ENCODE measurements at places on chromosomes 7 and 10.

- no peak for DNase-seq
Observed at GRCh38 chr7:91127325-91127724, 136.9 kb upstream of the FZD1 start.

DNA sequence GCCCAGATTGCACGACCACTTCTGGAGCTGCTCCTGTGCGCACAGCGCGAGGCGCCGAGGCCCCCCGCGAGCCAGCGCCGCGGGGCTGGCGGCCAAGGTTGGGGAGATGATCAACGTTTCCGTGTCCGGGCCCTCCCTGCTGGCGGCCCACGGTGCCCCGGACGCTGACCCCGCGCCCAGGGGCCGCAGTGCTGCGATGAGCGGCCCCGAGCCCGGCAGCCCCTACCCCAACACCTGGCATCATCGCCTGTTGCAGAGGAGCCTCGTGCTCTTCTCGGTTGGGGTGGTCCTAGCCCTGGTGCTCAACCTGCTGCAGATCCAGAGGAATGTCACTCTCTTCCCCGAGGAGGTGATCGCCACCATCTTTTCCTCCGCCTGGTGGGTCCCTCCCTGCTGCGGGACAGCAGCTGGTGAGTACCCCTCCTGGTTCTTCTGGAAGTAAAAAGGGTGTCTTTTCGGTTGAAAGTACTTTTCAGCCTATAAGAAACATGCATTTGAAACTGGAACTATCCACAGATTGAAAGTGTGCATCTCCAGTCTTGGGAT lies 683 bp downstream of the INSIG1 start:
- DNase-seq: no peak

DNA sequence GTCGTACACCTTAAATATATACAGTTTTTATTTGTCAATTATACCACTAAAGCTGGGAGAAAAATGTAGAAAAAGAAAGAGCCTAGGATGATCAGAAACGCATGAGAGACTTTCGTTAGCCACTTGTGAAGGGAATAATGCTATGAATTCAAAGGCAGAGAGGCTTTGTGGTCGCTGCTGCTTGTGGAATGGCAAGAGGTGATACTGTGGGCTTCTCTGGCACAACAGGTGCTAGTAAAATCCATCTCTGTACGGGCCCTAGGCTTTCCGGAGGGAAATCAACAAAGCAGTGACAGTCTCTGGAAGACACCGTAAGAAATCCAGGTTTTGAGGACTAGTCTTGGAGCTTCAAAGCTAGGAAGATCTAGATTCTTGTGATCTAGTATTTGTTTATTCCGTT lies 52.6 kb downstream of the LRRC72 start:
- no peak for DNase-seq

DNA sequence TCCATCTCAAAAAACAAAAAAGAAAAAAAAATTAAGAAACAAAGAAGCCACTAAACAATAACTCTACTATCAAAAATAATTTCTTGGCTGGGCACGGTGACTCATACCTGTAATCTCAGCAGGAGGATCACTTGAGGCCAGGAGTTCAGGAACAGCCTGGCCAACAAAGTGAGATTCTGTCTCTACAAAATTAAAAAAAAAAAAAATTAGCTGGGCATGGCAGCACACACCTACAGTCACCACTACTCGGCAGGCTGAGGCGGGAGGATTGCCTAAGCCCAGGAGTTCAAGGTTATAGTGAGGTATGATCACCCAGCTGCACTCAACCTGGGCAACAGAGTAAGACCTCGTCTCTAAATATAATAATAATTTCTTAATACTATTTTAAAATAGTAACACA lies 69.0 kb downstream of the PARD3 start:
- no peak for DNase-seq

DNA sequence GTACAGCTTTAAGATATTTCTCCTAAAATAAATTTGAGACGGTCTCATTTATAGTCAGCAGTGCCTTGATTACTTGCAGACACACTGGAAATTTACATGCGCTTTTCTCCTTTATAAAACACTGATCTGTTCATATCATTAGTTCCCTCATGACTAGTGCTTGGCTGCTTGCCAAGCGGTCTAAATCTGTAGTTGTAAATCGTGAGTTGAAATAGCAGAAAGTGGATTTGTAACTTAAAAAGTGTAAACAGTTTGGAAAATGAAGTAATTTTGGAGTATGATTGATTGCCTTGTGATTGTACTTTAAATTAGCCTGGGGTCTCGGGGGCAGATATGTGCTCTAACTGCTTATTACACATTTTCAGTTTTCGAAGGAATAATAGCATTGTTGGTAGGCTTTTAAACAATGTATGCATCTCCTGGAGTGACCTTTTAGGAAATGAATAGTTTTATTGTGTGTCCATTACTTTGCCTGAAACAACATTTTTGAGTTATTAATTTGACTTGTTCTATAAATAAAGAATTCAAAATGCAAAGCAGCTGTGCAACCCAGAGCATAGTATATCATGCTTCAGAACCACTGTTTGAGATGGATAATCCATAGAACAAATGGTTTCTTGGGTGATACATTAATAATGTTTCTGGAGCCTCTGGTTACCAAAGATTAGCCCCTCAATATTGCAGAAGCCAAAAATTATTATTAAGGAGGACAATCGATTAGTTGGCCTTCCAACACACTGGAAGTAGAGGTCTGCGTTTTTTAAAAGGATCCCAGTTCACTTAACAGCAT lies 73.3 kb downstream of the ARID5B start:
- DNase-seq: peak; percentile 76

DNA sequence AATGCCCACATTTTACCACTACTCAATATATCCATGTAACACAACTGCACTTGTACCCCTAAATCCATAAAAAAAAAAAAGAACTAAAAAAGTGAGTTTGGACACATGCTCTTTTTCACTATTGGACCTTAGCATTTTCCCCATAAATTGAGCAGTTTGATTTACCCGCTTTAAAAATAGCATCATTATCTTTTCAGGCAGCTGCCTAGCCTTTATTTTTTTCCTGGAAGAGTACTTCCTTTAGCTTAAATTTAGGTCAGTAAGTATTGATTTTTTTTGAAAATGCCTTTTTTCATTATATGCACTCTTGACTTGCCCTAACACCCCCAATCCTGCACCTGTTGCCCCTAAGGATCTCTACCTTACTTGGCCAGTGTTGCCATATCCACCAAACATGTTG lies 5.3 kb upstream of the NT5C3A start:
- DNase-seq: no peak

DNA sequence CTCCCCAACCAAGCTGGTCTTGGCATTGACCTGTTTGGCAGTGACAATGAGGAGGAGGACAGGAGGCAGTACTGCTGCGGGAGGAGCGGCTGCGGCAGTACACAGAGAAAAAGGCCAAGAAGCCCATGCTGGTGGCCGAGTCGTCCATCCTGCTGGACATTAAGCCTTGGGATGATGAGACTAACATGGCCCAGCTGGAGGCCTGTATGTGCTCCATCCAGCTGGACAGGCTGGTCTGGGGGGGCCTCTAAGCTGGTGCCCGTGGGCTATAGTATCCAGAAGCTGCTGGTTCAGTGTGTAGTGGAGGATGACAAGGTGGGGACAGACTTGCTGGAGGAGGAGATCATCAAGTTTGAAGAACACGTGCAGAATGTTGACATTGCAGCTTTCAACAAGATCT lies 39.1 kb upstream of the ZNF273 start:
- DNase-seq: no peak

DNA sequence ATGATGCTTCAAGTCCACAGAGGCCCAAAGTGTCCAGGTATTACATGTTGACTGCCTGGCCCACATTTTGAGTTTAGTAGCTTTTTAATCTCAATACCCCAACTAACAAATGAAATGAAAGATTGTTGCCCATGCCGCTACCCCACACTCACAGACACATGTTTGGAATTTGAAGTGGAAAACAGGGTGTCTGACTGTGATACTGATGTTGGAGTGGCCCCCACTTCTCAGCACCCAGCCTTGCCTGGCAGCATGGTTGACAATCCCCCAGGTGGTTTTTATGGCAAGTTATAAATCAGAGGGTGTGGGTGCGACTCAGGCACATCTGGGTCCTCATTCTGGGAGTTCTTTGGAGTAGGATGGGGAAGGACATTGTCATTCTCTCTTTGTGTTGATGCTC lies 314.7 kb upstream of the ZNF32 start:
- no peak for DNase-seq

DNA sequence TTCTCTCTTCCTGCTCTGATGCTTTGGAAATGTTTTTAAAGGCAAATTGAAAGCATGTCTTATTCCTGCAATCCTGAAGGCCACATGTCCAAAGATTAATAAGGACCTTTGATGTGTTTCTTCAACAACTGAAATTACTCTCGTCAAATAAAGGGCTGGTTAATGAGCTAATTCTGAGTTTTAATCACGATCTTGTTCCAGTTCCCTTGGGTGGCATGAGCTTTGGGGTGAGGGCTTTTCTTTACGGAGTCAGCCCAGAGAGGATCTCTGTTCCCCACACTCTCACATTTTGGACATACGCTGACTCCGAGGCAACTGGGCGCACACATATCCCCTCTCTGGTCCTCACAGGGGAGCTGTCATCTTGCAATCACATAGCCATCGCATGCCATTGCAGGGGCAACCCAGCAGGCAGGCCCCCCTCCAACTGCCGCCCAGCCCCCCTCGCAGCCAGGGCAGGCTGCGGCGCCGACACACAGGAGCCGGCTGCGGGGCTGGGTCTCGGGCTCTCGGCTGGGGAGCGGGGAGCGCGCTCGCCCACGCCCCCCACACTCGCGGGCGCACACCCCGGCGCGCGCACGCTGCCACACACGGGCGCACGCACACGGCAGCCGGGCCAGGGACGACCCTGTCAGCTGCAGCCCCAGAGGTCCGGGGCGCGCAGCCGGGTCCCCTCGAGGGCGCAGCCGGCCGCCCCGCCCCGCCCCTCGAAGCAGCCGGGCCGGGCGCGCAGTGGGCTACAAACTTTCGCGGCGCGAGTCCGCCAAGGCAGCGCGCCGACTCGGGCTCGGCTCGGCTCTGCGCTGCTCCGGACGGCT lies at the start of gene GDF10:
Gene GDF10, plus strand, starts transcription at position 587 of the 818 bp plus-strand sequence. CDS start 455 bp downstream, outside the sequence.
- DNase-seq: no peak

DNA sequence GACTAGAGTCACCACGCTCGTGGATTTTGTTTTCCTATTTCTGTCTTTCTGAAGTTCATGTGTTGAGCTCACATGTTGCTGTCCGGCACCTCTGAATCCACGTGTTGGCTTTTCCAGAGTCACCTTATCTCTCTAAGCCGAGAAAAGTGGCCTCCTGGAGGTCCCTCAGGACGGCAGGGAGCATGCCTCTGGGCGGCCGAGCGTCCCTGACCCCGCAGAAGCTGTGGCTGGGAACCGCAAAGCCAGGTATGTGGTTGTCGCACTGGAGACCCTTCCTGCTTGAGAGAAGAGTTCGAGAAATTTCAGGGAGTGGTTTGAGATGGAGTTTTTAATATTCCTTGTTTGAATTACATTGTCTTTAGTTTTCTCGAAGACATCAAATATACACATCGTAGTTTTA lies 12.6 kb downstream of the IQCE start:
- DNase-seq: no peak

DNA sequence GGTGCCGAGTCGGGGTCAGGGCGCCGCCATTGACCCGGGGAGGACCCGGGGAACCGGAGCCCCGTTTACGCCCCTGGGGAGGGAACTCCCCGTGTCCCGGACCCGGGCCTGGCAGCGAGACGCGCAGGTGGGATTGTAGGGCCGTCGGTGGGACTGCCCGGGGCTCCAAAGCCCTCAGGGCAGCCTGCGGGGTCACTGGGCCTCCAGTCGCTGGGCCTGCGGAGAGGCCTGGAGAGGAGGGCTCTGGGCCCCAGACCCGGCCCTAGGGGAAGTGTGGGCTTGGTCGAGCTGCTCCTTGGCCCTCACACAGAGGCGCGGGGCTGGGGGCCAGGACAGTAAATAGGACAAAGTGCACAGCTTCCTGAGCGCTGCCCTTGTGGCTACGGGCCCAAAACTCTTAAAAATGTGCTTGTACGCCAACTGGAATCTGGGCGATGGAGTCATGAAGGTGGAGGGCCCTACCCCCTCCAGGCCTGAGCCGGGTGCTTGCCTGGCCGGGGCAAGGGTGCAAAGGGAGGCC lies 657 bp downstream of the ECHDC3 start:
- no peak for DNase-seq

GRCh38 chr10:132175907-132176581 lies 10.7 kb upstream of the DPYSL4 start:
- no peak for DNase-seq

GRCh38 chr7:125563964-125564529 lies 634.4 kb upstream of the POT1 start:
- DNase-seq: no peak

DNA sequence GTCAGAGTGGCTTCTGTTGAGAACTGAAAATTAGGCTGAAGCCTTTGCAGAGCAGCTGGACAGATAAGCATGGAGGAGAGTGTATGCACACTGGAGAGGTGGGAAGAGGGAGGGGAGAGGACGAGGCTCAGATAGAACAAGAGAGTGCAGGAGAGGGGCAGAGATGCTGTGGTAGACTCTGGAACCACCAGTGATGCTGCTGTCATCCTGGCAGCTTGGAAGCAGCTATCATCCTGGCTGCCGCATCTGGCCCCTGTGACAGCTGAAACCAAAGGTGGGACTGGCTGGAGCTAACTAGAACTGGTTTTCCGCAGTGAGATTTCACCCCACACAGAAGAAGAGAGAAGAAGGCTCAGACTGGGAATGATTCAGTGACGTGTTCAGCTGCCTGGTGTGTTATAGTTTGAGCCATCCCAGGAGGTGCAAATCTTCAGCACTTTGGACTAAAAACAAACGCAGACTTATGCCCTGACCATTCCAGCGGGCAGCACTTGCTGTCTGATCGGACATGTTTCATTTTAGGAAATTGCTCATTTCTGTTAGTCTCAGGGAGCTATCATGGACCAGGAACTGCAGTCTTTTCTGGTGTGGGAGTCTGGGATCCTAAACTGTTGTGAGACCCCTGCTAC lies 38.4 kb downstream of the EEPD1 start:
- DNase-seq: peak; percentile 24

GRCh38 chr7:80832006-80832405 lies 86.8 kb downstream of the SEMA3C start:
- peak; percentile 26 for DNase-seq

DNA sequence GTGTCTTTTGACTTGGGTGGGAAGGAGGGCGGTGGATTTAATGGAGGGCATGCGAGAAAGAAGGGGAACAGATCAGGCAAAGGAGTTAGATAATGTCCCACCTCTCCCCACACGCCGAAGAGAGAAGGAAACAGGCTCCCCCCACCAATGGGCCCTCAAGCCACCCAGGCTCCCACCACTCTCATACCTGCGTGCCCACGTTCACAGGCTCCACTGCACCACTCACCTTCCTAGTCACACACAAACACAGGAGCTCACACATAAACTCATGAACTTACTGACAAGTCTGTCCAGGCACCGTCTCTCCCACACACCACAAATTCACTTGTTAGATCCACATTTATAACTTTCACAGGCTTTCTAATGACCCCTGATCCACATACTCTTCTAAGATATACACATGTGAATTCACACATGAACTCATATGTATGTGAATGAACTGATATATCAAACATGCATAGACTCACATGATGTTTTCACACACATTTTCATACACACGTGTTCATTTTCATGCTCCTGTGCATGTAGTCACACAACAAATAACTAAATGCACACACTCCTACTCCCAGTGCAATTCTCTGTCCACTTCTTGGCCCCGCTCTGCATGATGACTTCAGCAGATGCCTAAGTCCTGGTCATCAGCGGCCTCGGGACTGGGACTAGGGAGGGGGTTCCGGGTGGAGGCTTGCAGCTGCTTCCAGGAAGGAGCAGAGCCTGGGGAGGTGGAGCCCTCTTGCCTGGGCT lies 1.5 kb downstream of the LZTS2 start:
- DNase-seq: peak; percentile 76

Measured in fibroblast of skin of abdomen (primary cell).